ENCODE measurements at places on chromosomes 6 and 20. TPM values are rescaled to one million over a fixed set of nuclear protein-coding genes. Genes with fewer than 3 reads are reported as not detected.

- DNase-seq: no peak
Measured at GRCh38 chr6:126188279-126188909, 151.5 kb upstream of the CENPW start.

GRCh38 chr6:163355426-163355991 lies 59.0 kb upstream of the QKI start:
- peak; percentile 82 for DNase-seq

XKR7 gene
- total RNA-seq: not detected

DAAM2 gene
- total RNA-seq: 62.1 TPM

- no peak for DNase-seq
Measured at GRCh38 chr20:3749689-3750531, 17.4 kb downstream of the HSPA12B start.

GRCh38 chr6:33428224-33428965 lies 8.5 kb downstream of the SYNGAP1 start:
- DNase-seq: peak; percentile 82

MATN4 gene
- total RNA-seq: 0.42 TPM

- no peak for DNase-seq
Measured at GRCh38 chr6:109579361-109579760, 96.3 kb upstream of the ZBTB24 start.

DNA sequence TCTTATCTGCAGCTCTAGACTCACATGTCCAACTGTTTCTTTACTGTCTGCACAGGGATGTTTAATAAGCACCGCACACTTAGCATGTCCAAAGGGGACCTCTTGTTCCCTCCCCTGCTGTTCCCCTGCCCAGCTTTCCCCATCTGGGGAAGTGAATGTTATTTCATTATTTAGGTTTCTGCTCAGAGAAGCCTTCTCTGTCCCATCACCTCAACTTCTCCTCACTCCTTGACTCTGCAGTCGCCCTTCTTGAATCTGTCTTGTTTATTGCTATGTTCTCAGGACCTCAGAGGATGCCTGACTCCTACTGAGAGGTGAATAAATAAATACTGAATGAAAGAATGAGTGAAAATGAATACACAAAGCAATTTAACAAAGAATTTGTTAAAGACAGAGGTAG lies 121.0 kb downstream of the SASH1 start:
- DNase-seq: no peak

- DNase-seq: no peak
Measured at GRCh38 chr20:41009946-41010345, 18.7 kb upstream of the TOP1 start.

- no peak for DNase-seq
Measured at GRCh38 chr6:16991981-16992629, 109.7 kb upstream of the STMND1 start.

OTOR gene
- total RNA-seq: not detected

SLC22A23 gene
- total RNA-seq: 9.4 TPM

All from aorta (tissue), 5 donors.